IPS DF 6.9 (cell line): ENCODE measurements at places on chromosomes 5 and 9.

DNA sequence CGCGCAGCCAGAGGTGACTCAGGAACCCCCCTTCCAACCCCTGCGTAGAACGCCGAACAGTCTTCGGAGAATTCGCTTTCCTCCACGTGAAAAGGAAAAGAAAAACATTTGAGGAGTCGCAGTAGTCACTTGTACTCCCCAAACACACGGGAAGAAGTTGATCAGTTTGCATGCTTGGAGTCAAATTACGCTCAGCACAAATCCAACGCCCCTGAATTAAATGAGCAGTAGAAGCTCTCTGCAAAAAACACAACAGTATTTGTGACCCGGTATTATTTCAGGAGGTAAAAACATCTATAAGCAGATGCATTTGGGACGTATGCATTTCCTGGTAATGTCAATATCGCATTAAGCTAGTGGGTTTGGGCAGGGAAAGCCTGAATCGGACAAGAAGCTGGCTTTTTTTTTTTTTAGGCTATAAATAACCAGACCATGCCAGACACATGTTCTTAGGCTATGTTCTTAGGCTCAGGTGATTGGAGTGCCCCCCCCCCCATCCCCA is 854 bp upstream of the ARL15 start:
- DNase-seq, result no peak

GRCh38 chr9:30116673-30117217 is 2267.7 kb upstream of the ACO1 start:
- DNase-seq, result peak; percentile 50

- DNase-seq, result no peak
Observed at GRCh38 chr5:138724470-138725146, 28.6 kb upstream of the CTNNA1 start.

GRCh38 chr5:82551840-82552385 is 273.8 kb upstream of the RPS23 start:
- no peak for DNase-seq

DNA sequence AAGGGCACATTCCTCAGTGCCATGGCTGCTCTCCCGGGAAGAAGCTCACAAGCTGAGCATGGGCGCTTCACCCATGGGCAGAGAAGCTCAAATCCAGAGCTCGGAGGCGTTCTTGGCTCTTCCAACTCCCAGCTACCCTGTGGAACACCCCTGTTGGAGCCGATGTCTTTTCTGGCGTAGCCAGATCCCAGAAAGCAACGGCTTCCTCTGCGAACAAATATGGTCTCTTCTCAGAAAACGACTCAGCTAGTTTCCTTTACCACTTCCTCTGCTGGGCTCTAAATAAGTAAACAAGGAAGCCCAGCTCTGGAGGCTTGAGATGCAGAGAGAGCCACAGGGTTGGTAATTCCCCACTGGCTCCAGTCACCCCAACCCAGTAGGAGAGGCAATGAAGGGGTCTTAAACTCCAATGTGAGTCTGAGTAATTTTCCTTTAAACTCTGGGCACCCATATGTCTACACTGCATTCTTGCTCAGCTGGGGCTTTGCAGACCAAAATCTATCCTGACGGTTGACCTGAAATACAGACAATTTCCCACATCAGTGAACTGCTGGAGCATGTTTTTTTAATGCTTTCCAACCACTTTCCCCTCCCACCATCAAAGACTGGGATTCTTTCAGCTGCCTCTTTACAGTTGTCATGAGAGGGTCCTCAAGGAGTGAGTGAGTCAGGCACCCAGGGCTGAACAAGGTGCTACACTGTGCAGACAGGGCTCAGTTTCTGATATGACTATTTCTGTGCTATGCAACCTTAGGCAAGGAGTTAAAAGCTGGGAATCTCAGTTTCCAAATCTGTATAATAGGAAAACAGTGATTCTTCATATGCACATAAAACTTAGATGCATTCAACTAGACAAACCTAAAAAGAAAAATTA is at the start of gene LCP2:
LCP2 (minus strand) TSS at position 189 of the 874 bp plus-strand sequence; CDS start at position 23, 166 bp downstream.
- no peak for DNase-seq

GRCh38 chr5:110265162-110265561 is 461.3 kb downstream of the TMEM232 start:
- no peak for DNase-seq

DNA sequence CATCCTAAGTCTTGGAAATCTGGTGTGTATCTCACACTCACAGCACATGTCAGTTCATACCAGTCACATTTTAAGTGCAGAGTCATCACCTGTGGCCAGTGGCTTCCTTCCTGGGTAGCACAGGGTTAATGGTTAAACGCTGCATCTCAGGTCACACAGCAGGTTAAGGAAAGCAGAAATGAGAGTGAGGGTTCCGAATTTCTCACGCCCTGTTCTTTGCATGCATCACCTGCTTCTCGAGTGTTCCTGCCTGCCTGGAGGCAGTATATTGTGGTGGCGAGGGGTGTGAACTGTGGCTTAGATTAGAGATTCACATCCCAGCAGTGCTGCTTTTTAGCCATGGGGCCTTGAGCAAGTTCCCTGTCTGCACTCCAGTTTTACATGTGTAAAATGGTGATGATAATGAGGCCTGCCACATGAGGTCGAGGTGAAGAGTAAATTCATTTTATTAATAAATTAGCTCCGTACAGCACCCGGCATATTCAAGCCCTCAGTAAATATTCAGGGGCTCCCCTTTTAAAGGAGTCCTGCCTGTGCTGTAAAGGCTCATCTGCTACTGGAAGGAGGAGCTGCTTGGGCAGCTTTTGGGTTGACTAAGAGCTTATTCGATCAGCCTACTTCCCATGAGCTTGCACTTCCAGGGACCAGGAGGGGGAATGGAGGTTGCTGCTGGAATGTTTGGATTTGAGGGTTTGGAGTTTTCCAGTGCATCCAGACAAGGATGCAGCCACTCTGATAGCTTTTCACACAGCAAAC is 61.1 kb upstream of the SAP30L start:
- DNase-seq, result no peak

DNA sequence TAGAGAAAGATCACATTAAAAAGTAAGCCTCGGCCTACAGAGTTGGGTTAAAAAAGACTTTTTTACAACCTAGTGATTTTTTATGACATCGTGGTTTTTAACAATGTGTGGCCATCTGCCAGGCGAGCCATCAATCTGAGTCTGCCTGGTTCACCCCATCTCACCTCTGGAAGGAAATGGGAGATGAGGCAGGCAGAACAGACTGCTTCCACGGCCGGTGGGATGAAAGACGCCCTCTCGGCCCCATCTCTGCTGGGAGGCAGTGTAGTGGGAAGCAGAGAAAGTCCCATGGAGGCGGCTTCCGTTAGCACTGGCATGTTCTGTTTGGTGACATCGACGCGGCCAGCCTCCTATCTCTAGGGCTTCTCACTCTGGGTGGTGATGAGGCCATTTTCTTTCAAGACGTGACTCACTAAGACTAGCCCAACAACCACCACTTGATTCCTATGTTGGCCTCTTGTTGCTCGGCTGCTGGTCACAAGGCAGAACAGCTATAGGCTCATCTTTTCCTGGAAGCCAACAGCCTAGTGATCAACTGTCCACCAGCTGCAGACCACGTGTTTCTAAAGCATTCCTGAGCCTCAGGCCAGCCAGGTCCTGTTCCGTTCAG is 132.4 kb upstream of the OTULINL start:
- no peak for DNase-seq

DNA sequence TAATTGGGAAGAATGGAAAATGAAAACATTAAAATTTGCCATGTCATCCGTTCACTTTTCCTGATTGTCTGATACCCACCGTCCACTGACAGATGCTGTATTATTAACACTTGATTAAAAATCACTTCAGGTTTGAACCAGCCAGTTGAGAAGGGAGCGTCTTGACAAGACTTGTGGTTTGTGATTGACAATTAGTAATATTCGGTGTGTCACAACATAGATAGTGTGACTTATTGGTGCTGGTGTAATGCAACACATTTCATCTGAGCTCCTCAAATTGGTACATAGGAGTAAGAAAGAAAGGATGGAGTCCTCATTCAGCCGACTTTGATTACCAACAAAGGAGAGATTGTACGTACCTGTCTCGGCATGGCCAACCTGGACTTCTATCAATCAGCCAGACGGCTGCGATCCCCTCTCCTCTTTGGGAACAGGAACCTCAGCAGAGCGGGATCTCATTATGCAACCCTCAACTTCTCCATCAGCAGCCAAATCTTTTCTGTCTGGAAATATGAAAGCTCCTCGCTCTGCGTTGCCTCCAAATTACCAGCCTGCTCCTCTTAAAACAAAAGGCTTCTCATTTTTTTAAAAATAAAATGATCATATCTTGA is 211.7 kb upstream of the MVB12B start:
- no peak for DNase-seq

GRCh38 chr5:44708602-44709001 is 100.1 kb upstream of the MRPS30 start:
- DNase-seq, result no peak

GRCh38 chr9:130745829-130746228 is 52.2 kb downstream of the EXOSC2 start:
- no peak for DNase-seq

DNA sequence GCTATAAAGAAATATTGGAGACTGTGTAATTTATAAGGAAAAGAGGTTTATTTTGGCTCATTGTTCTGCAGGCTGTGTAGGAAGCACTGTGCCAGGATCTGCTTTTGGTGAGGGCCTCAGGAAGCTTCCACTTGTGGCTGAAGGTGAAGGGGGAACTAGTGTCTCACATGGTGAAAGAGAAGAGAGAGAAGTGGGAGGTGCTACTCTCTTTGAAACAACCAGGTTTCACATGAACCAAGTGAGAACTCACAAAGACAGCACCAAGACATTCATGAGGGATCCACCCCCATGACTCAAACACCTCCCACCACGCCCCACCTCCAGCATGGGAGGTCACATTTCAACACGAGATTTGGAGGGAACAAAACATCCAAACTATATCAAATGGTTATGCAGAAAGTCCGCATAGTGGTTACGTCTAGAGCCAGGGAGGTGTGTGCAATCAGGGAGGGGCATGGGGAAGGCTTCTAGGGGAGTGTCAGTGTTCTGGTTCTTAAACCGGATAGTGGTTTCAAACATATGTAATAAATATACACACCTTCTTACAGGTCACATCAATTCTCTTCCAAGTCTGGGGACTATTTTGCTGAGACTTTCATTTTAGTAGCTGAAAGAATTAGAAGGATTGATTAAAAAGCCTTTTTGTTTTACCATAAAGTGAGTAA is 113.0 kb downstream of the TRIO start:
- no peak for DNase-seq

DNA sequence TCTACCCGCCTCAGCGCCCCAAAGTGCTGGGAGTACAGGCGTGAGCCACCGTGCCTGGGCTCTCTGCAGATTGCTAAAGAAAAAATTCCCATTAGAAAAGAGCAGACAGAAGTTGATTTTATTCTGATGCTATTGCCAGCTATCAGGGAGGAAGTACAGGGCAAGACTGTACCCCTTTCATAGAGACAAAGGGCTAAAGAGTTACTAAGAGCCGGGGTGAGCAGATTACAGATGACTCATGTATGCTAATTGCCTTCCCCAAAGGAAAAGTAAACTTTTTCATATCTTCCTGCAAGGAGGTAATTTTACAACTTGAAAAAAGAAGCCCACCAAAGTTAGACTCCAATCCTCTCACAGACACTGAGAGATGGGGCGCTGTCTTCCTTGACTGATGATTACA is 42.3 kb upstream of the MCTP1 start:
- no peak for DNase-seq

DNA sequence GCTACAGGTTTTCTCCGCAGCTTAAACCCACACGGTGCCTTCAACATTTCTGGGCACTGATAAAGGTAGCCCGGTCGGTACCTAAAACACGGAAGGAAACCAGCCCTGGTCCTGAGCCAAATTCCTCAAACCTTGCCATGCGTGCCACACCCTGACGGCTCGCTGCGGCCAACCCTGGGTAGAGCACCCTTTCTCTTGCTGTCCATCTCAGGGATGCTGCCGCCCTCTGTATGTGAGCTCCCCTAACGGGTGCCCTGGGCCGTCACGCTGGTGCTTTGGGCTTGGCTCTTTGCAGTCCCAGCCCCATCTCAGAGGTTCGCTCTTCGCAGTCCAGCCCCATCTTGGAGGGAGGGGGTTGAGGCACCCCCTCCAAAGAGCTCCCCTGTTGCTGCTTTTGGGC is 43.9 kb downstream of the PNPLA7 start:
- no peak for DNase-seq

DNA sequence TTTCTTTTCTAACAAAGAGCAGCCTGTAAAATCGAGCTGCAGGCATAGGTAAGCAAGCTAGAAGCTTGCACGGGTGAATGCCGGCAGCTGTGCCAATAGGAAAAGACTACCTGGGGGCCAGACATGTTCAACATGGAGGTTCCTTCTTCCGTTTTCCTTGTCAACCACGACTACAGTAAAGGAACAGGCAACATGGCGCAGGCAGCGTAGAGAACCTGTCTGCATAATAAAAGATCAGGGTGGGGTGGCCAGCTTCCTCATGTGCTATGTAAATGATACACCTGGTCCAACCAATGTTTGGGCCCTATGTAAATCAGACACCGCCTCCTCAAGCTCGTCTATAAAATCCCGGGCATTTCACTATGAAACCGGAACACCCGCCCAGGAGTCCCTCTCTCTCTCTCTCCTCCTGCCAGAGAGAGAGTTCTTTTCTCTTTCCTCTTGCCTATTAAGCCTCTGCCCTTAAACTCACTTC is 103.8 kb upstream of the LIFR start:
- peak; percentile 41 for DNase-seq

GRCh38 chr5:30337084-30337573 is 856.4 kb upstream of the CDH6 start:
- no peak for DNase-seq

GRCh38 chr5:113378959-113379541 is 55.7 kb downstream of the TSSK1B start:
- peak; percentile 61 for DNase-seq

- DNase-seq, result no peak
Observed at GRCh38 chr9:86978413-86978812, 31.1 kb upstream of the GAS1 start.

- no peak for DNase-seq
Observed at GRCh38 chr9:84339962-84340361, 596 bp downstream of the SLC28A3 start.

GRCh38 chr5:168348084-168348414 is 56.6 kb downstream of the WWC1 start:
- no peak for DNase-seq

DNA sequence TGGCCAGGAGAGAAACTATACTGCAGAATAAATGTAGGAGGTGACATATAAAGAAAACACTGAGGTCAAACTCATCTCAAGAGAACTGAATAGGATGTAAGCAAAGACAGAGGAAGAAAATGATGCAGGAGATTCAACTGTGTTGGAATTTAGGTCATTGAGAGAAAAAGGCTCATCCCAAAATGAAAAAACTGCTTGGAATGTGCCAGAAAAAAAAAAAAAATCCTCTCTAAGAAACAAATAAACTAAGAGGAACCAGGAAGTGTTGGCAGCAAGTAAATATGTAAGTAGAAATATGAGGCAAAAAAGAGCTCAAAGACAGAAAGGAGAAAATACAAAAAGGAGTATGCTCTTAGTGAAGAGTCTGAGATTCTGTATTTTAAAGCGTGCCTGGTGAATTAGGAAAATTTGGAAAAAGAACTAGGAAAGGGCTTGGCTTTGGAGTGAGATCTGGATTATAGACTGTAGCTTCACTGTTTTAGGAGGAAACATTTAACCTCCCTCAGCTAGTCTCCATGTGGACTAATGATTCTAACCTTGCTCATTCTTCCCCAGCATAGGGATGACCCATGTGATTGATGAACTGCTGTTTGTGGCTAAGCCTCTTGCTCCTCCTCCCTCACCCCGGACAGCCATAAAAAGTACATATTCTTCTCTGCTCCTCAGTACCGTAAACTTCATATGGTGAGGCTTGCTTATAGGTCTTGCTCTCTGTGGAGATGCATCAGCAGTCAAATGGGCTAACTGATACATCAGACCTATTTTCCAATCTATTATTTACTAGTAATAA is 185.6 kb upstream of the POU5F2 start:
- no peak for DNase-seq

GRCh38 chr9:91193087-91193657 is 168.5 kb downstream of the AUH start:
- no peak for DNase-seq

GRCh38 chr5:151063142-151063989 is 17.5 kb downstream of the TNIP1 start:
- DNase-seq, result no peak
